D721Med (cell line): ENCODE measurements at places on chromosomes 5 and 9.

DNA sequence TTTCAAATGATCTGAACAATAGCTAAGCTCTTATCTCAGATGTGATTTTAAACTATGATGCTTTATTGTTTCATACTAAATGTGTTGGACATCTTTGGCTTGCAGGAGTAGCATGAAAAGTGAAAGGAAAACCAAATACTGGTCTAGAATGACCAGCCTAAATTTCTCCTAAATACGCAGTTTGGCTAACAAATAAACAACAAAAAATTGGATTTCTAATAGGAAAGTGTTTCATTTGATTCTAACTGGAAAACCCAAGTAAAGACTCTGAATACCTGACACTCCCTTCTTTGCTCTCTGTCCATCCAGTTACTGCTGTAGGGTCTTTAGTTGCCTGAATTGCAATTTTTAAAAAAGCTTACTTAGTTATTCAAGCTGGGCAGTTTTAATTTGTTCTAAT, 111.7 kb upstream of the ACOT12 start:
- DNase-seq = no peak

- no peak for DNase-seq
These were observed 54.4 kb upstream of the PPARGC1B start for GRCh38 chr5:149675610-149676201.

- no peak for DNase-seq
These were observed 59.8 kb downstream of the SH3TC2 start for GRCh38 chr5:149002761-149003689.

DNA sequence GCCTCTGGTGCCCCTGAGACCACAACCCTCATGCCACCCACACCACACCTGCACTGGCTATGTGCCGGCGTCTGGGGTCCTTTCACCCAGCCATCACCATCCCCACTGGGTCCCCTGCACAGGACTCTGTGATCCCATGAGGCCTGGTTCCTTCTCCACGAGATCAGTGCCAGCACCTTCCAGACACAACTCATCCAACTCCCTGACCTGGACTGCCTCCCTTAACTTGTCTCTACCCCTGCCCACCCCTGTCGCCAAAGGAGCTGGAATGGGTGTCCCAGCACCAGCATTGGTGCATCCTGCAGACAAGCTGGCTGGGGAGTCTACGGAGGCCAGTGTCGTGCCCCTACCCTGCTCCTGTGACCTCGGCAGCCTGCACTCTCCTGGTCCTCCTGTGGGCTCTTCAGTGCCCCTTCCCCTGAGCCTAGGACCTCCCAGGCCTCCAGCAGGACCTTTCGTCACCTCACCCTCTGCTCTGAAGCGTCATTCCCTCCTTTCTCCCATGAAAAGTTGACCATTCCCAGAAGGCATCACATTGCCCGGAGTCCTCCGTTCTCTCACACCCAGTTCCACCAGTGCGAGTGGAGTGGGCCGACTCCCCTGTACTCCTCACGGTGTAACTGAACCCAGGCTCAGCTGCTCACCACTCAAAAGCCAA, 87.7 kb downstream of the NSUN2 start:
- no peak for DNase-seq

DNA sequence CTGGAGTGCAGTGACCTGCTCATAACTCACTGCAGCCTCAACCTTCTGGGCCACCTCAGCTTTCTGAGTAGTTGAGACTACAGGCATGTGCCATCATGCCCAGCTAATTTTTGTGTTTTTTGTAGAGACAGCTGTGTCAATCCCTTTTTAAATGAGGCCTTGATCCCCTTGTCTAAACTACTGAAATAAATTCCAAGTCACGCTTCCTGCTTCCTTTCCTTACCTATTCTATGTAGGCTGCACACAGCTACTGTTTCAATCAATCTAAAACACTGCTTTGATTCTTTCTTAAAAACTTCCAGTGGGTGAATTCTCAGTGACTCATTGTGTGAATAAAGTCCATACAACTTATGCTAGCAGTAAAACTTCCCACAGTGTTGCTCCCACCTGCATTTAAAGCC, 2.9 kb upstream of the C7 start:
- no peak for DNase-seq

- DNase-seq = no peak
These were observed 831 bp downstream of the KLHL3 start for GRCh38 chr5:137734962-137735554.

GRCh38 chr5:83001796-83002381, 75.3 kb downstream of the TMEM167A start:
- DNase-seq = no peak

DNA sequence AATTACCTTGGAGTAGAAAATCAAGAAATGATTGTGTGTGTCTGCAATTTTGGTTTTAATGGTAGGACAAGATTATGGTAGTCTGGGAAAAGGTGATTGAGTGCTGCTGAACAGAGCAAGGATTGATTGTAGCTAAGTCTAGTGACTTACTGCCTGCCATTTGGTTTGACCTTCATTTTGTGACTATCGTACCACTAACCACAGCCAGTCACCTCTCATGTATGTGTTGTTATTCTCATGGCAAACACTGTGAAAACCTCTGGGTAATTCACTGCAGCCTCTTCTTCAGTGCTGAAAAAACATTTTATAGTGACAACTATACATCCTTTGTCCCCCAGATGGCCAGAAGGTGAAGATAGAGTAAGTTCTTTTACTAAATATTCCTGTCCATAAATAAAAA, 37.5 kb downstream of the CTNNA1 start:
- no peak for DNase-seq

GRCh38 chr9:477193-477592, 262.5 kb downstream of the DOCK8 start:
- no peak for DNase-seq

- no peak for DNase-seq
These were observed 92.7 kb downstream of the SV2C start for GRCh38 chr5:76175821-76176403.

GRCh38 chr5:54257366-54258118, 52.8 kb downstream of the ARL15 start:
- no peak for DNase-seq

- DNase-seq = no peak
These were observed 81.3 kb upstream of the IRX4 start for GRCh38 chr5:1963941-1964451.

DNA sequence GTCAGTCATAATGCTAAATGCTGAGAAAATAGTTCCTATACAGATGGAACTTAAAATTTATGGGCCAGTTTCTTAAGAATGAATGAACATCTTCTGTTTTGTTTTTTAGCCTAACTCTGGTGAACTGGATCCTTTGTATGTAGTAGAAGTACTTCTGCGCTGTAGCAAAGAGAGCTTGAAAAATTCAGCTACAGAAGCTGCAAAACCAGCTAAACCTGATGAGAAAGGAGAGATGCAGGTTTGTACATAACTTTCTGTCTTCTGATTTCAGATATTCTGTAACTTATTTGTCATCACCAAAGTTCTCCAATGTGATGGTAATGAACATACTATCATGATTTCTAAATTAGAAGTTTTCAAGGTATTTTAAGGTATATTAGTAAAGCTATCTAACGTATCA, 80.1 kb downstream of the MTREX start:
- no peak for DNase-seq

GRCh38 chr5:37886242-37886905, 46.5 kb upstream of the GDNF start:
- DNase-seq = no peak

- DNase-seq = no peak
These were observed 22.9 kb downstream of the NUDT12 start for GRCh38 chr5:103539376-103540330.

DNA sequence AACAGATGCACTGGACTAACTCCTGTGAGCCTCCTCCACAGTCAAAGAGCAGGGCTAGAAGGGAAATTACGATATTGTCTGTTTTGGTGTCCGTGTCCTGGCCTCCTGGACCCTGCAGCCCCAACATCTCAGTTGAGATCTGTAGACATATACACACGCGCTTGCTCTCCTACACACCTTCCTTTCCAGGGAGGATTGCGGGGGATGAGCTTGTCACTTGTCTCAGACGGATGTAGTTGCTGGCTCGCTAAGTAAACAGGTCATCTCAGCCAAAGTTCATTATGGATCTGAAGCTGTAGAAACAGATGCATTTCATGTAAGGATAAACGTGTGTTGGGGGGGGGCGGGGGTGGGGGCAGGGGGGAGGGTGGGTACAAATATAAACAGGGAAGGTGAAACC, 549.3 kb downstream of the CCDC171 start:
- DNase-seq = no peak

DNA sequence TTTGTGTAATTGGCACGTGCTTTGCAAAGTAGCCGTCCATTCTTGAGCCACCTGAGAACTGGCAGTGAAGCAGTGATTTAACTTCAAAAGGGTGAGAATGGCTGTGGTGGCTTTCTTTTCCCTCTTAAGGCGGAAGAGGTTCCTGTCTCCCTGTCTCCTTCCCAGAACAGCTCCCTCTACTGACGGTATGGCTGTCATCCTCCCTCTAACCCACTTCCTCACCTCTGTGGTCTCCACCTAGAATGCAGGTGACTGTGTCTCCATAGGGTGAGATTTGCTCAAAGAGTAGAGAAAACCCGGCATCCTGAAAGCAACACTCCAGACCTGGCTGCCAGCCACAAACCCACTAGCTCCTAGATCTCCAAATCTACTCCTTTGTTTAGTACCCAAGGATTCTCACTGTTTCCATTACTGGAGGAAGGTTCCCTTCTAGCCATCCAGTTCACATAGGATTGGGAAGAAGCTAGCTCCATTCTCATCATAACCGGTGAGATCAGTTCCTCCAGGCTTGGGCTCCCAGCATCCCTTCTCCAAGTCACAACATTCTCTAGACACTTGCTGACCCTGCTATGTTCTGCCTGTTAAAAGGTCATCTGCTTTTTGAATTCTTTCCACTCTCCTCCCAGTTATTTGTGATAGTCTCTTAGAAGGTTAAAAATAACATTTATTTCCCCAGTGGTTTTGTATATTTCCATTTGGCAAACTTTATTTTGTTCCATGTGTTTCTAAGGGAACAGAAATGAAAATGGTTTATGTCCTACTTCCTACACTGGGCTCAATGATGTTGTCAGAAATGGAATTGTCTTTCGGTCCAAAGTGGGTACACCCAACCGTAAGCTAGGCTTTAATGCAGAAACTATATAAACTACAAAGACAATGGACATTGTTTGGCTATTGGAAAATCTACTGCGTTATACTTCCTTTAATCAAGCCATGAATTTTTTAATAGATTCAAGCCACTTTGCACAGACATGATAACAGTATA, 269.4 kb downstream of the CWC27 start:
- no peak for DNase-seq

DNA sequence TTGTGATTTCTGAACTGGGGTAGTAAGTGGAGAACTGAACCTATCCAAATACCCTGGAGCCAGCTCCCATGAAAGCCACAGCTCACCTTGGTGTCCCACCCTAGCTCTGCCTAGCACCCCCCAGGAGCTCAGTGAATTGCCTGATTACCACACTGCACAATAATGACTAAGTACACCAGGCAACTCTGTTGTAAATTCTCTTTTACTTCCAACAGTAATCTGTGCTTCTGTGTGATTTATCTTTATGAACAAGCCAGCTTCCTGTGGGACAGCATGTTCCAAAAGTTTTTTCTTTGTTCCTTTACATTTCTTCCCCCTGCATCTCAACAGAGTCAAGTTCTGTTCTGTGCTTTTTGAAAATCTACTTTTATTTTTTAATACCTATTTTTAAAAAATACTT, 22.1 kb upstream of the GRPEL2 start:
- DNase-seq = no peak

GRCh38 chr5:169385636-169386035, 84.7 kb upstream of the SLIT3 start:
- DNase-seq = no peak

DNA sequence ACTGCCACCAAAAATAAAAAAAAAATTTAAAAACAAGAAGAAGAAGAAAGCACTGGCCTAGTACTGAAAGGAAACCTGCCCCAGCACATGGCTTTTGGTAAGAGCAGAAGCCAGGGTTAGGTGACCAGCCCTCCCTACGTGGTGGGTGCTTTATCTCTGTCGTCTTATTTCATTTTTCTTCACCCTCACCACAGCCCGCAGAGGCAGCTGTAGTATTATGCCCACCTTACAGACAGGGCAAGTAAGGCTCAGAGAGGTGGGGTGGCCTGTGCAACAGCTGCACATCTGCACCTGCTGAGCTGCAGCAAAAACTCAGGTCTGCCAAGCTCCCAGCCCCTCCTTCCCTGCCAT, 140.8 kb upstream of the LMX1B start:
- no peak for DNase-seq

DNA sequence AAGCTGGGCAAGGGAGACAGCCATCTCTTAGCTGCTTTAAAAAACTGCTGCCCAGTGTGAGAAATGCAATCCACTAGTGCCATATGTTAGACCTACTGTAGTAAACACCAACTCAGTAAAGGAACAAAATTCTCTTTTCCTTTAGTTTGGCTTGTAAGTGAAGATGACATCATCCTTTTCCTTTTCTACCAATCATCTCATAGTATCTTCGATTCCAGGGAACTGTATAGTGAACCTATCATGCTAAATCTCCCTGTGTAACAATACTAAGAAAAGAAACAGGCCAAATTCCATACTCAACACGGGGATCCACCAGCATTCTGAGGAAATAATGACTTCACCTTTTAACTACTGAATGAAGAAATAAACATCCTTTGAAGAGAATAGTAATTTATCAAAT, 100.1 kb downstream of the RAPGEF6 start:
- DNase-seq = no peak

- DNase-seq = no peak
These were observed 25.0 kb downstream of the PTCH1 start for GRCh38 chr9:95491543-95492320.

GRCh38 chr9:121720311-121721057, 69.0 kb downstream of the DAB2IP start:
- DNase-seq = no peak

DNA sequence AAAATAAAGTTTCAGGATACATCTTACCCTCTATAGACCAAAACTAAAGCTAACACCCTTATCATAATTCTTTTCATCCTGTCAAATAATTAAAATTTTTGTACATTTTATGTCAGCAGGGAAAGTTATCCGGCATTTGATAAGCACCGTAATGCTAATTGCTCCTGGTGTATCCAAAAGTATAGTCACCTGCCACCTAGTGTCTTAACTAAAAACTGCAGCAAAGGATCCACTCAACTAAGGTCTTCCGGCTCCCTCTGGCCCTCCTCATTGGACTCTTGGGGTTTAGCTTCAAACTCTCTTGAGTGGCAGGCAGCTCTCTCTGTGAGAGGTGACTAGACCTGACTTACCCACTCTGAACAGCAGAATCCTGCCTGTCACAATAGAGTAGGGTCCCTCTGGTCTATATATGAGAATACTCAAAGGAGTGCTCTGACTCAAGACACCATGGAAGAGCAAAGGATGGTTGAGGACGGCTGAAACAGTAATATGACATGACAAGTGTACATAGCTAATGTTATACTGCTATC, 60.4 kb upstream of the CAST start:
- DNase-seq = peak; percentile 24

DNA sequence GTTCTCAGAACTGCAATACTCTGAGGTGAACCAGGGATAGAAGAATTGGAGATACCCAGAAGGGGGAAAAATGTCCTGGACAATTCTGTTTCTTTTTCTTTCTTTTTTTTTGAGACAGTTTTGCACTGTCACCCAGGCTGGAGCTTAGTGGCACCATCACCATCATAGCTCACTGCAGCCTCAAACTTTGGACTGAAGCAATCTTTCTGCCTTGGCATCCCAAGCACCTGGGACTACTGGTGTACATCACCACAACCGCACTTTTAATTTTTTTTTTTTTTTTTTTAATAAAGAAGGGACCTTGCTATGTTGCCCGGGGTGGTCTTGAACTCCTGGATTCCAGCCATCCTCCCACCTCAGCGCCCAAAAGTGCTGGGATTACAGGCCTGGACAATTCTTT, 1.9 kb downstream of the EMB start:
- DNase-seq = no peak

GRCh38 chr9:80509358-80509757, 937.6 kb downstream of the TLE4 start:
- DNase-seq = no peak
